Fibroblast of villous mesenchyme (primary cell): ENCODE measurements at places on chromosomes 1 and 21.

DNA sequence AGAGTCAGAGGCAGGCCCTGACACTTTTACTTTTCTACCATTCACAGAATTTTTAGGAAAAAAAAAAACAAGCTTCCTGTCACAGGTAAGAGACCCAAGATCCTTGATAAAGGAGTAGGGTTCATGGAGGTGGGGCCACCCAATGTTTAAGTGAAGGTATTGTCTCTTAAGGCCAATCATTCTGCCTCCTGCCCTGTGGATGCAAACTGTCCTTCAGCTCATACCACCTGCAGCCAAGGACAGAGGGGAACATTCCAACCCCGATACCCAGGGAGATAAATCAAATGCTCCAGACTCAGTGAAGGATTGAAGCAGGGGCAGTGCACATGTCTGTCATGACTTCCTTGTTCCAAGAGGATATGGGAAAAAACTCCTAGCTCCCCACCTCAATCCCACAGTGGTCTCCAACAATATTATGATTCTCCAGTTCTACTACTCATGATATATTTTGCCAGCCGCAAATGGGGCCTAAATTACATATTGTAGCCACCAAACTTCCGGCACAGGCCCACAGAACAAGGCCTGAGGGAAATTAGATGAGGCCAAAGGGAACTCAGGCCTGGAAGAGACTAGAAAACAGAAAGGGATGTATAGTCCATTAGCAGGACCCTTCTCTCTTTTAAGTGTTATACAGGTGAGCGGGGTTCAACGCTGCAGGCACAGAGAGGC, 59.5 kb downstream of the TRABD2B start:
- no peak for DNase-seq

DNA sequence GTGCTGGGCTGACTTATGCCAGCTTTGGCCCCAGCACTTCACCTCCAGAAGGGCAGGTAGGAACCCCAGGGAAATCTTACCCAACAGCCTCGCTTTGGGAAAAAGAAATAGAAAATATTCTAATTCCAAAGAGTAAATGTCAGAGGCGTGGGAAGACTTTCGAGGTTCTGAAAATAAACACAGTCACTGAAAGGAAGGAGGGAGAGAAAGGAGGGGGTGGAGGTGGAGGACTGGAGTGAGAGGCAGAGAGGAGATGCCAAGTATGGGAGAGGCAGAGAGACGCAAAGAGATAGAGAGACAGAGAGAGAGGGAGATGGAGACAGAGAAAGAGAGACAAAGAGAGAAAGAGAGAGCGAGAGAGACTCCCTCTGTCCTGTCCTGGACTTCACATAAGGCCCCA, 395.0 kb downstream of the PTPRU start:
- peak; percentile 23 for DNase-seq

DNA sequence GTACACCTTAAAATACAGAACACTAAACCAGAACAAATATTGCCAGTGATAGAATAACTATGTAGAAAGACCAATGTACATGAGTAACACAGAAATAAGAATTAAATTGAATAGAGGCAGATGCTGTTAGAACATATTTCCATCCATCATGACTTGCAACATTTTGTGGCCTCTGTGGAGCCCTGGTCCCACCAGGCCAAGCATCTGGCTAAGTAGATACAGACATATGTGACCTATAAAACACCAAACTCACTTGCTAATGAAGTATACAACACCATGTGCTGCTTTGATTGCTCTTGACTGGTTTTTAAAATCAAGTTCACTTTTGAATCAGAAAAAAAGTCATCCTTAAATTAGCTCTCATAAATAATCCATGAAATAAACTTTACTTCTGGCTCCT, 20.5 kb downstream of the SLC19A2 start:
- no peak for DNase-seq

DNA sequence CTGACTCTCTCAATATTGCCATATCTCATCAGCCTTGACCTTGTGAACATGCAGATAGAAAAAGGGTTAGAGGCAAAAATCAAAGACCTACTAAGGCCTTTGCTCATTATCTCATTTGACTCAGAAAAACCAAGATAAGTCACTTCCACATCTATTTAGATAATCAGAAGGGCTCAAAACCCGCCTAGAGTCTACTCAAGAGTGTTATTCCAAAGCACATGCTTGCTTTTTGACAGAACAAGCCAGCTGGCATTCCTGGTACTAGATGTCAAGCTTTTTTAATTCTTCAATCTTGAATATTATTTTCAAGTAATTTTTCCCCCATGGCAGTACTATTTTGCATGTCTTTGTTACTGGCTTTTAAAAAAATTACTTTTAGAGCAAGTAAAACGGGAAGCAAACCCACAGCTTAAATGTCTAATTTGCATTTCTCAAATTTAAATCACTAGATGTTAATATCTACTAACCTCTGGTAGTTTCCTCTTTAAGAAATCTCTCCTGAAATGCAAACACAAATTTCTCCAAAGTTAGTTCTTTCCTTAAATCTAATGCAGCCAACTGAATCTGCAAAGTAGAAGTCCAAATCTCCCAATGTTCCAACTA, 51.5 kb downstream of the APP start:
- no peak for DNase-seq

DNA sequence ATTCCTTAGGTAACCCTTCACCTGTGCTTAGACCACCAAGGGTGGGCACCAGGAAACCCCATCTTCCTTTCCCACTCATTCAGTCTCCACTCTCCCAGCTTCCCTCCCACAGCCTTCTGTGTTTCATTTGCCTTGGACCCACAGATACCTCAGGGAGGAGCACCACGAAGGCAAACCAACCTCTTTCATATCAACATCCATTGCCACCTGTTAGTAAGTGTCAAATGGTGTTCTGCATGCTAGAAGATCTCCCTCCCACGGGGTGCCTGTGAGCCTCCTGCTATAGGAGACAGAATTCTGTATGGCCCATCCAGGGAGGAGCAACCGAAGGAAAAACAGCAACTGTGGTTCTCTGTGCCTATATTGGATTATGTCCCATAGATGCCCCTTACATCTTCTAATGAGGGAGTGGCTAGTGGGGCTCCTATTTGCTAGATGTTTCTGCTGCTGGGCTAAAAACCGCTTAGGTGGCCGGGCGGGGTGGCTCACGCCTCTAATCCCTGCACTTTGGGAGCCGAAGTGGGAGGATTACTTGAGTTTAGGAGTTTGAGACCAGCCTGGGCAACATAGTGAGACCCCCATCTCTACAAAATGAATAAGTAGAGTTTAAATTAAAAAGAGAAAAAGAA, 25.6 kb upstream of the SCCPDH start:
- DNase-seq, result no peak

DNA sequence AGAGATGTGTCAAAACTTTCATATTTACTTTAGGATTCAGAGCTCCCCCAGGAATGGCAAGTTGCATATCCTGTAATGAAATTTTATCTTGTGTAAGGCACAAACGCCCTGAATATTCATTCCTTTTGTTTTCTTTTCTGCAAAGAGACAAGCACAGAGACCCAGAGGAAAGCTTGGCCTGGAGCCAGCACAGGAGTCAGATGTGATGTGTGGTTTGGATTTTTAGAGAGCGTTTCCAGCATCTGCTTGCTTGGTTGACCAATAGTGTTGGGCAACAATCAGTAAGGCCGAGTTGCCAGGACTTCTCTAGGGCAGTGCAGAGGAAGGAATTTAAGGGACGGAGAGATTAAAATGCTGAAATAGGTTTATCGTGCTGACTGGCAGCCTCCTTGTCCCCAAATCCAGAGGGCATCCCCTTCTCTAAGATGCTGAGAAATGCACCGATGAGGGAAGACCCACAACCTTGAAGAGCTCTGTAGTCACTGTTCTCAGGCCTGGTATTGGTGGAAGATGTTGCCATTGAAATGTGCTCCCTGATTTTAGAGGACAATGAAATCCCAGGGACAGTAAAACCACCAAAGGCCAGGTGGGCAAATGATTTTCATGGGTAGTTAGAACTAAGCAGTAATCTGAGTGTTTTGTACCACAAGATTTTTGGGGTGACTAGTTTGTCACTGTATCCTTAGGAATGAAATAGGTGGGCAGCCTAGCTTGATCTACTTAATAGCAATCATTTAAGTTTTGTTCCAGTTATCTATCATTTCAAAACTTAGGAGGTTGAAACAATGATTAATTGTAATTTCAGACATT, 37.9 kb upstream of the RHOU start:
- DNase-seq, result peak; percentile 80

DNA sequence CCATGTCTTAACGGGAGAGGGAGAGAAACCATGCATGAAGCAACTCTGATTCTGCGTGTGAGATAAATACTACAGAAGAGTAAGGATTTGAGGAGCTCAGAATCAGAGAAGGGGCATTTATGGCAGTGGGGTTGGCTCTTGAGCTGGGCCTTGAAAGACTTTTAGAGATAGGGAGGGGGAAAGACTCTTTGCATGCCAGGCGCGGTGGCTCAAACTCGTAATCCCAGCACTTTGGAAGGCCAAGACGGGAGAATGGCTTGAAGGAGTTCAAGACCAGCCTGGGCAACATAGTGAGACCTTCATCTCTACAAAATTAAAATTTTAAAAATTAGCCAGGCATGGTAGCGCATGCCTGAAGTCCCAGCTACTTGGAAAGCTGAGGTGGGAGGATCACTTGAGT, 672 bp downstream of the ARMH1 start:
- DNase-seq, result no peak

DNA sequence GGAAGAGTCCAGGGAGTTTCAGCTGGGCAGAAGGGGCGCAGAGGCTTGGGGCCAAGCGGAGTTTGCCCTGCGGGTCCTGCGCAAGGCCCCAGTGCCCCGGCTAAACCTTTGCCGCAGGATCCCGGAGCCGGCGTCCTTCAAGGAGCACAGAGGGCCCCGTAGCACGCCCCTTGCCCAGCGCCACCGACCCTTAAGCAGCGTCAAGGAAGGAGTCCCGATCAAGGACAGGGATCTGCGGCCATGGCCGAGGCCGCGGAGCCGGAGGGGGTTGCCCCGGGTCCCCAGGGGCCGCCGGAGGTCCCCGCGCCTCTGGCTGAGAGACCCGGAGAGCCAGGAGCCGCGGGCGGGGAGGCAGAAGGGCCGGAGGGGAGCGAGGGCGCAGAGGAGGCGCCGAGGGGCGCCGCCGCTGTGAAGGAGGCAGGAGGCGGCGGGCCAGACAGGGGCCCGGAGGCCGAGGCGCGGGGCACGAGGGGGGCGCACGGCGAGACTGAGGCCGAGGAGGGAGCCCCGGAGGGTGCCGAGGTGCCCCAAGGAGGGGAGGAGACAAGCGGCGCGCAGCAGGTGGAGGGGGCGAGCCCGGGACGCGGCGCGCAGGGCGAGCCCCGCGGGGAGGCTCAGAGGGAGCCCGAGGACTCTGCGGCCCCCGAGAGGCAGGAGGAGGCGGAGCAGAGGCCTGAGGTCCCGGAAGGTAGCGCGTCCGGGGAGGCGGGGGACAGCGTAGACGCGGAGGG, 520 bp downstream of the CLIC6 start:
- no peak for DNase-seq

GRCh38 chr1:3225661-3226060, 156.7 kb downstream of the PRDM16 start:
- no peak for DNase-seq

DNA sequence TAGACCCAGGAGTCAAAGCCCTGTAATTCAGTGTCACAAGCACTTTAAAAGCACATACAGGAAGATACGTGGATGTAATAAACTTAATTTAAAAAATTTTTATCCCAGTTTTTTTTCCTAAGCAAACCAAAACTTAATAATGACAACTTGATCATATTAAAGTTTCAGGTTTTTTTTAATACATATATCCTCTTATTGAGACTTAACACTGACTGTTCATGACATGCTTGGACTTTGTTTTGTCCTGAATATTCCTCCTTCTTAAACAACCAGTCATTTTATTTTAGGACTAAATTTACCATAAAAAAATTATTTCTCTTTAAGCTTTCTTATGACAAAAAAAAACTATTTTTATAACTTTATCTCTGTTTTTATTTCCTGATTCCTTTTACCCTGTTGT, 64.1 kb downstream of the WDR4 start:
- no peak for DNase-seq

- peak; percentile 11 for DNase-seq
These were observed 31.2 kb upstream of the IFNAR2 start for GRCh38 chr21:33198346-33199099.
